ENCODE measurements at places on chromosomes 12 and 14.

GRCh38 chr14:101082436-101083384 lies 179.2 kb upstream of the RTL1 start:
- DNase-seq = no peak

DNA sequence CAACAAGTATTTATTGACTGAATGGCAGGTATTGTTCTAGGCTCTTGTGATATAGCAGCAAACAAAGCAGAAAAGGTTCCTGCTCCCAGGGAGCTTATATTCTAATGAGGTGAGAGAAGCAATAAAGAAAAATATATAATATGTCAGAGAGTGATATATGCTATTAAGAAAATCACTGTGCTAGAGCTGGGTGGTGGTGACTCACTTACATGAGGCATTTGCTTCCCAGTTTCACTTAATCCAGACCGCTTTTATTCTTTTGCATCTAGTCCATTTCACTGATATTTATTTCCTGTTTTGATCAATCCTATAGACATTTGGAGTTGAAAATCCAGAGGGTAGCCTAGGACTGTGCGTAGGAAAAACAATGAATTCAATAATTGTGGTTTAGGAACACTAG lies 17.5 kb downstream of the TRHDE start:
- DNase-seq = no peak

GRCh38 chr14:94524093-94524492 lies 14.8 kb upstream of the SERPINA12 start:
- DNase-seq = no peak

DNA sequence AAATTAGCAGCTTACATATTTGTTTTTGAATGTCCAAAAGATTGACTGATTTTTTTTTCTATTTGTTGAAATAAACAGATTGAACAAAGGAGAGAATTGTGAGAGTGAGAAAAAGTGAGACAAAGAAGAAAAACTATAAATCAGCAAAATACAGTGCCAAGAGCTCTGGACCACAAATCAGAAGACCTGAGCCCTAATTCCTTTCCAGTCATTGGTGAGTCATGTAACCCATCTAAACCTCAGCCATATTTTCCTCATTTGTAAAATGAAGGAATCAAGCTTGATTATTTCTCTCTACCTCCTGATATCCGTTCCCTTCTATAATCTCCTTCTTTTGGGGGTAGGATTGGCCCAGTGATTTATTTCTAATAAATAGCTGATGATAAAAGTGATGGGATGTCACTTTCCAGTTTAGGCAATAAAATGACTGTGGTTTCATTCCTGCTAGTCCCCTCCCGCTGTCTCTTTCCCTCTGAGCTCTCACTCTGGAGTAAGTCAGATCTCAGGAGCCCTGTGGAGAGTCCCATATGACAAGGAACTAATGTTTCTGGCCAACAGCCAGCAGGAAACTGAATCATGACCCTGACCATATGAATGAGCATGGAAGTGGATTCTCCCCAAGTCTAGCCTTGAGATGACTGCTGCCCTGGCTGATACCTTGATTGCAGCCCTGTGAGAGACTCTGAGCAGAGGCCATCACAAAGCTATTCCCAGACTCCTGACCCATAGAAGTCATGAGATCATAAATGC lies 218.9 kb downstream of the ACSS3 start:
- DNase-seq = no peak

DNA sequence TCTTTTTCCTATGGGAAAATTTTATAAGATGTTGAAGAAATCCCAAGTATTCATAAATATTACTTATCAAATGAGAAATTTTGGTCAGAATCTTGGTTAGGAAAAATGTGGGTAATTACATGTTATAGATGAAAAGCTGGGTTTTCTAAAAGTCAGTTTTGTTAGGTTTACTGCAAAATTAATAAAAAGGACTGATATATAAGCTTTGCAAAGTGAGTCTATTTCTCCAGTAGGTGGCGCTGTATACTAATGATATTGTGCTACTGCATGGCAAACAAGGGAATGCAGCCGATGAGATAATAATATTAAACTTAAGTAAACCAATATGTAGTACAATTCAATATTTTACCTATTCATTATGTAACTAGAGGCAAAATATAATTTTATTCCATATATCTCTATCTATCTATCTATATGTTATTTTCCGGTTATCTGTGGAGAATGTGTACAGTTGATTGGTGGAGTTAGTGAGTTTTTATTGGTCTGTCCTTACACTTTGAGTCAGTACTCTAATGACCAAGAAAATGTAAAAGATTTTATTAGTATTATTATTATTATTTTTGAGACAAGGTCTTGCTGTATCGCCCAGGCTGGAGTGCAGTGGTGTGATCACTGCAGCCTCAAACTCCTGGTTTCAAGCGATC lies 32.9 kb downstream of the MIPOL1 start:
- DNase-seq = peak; percentile 27

DNA sequence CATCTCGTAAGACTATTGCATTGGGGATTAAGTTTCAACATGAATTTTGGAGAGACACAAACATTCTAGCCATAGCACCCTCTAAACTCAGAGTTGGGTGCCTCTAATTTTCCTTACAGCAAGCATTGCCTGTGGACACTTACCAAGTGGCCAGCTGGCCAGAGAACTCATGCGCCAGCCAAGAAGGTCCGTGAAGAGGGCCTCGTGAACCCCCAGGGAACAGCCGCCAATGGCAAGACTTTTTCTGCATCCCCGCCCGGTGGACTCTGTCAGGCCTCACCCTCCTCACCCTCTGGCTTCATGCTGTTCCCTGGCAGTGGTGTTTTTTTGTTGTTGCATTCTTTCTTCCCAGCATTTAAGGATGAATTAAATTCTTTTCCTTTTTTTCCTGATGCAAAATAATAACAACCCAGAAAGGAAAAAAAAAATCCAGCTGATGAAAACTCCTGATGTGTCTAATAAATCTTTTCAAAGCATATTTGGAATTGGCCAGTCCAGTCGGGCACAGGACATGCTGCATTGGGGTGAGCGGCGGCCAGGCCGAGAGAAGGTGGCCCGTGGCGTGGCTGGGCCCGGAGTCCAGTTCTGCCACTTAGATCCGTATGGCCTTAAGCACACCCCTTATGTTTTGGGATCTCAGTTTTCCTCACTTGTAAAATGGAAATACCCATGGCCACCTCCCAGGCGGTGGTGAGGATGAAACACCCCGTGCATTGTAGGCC lies 191.9 kb upstream of the DIO3 start:
- DNase-seq = no peak

DNA sequence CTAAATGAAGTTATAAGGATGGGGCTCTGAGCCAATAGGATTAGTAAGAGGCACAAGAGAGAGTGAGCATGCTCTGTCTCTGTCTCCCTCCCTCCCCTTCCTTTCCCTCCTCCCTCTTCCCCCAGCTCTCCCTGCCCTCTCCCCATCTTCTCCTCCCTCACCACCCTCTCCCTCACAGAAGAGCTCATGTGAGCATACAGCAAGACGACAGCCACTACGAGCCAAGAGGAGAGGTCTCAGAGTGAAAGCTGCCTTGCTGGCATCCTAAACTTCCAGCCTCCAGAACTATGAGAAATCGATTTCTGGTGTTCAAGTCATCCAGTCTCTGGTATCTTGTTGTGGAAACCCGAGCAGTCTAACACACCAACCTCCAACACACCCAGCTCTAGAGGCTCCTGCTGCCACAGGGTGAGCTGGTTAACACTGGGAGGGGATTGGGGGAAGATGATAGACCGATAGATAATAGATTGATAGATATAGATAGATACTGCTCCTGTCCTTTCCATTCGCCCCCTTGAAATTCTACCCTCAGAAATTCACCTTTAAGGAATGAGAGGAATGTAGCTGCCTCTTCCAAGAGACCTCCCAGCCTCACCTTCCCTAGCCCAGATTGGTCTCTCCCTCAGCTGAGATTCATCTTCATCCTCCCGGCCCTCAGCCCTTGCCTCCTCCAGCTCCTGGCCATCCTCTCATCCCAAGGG lies 25.8 kb upstream of the ACTN1 start:
- no peak for DNase-seq

DNA sequence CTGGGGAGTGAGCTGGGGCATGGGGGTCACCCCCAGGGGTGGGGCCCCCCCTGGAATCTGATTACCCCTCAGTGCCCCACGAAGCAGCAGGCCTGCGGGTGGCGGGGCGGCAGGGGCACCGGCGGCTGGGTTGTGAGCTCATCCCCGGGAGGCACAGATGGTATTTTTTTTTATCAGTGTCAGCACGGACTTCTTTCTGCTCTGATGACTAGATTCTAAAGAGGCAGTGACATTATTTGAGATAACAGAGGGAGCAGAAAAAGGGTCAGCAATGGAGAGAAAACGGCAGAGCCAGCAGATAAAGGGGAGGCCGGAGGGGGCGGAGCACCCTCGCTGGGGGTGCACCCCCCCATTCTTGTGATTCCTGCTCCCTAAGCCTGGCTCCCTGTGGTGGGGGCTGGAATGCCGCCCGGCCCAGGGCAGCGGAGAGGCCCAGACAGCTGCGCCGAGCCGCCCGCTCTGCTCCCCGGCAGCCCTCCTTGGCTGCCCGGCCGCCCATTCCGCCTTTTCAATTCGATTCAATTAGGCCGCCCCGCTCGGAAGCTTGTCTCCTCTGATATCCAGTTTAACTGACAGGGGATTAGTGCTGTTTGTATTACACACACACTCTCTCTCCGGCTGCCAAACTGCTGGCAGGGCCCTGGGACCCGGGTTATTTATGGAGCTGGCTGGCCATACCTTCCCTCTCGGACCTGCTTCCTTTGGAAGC lies 32.9 kb downstream of the MVK start:
- DNase-seq = no peak

- DNase-seq = peak; percentile 92
These were observed 149.0 kb upstream of the PRMT8 start for GRCh38 chr12:3342051-3342450.

DNA sequence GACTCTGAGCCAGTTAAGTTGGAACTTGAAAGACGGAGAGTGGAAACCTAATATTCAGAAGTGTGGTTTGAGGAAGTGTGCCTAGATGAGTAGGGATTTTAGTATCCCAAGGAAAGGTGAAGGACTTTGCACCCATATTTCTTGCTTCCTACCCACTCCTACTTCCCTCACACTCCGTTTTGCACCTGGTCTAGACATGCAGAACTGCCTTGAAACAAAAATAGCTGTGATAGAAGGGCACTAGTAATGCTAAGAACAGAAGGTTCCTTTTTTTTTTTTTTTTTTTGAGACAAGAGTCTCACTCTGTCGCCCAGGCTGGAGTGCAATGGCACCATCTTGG lies 732 bp upstream of the ARF3 start:
- DNase-seq = no peak

GRCh38 chr12:86663173-86663572 lies 407.0 kb upstream of the MGAT4C start:
- DNase-seq = no peak

GRCh38 chr12:131507881-131508280 lies 203.0 kb upstream of the SFSWAP start:
- peak; percentile 47 for DNase-seq

GRCh38 chr12:120209851-120210250 lies 8.9 kb upstream of the RPLP0 start:
- no peak for DNase-seq

DNA sequence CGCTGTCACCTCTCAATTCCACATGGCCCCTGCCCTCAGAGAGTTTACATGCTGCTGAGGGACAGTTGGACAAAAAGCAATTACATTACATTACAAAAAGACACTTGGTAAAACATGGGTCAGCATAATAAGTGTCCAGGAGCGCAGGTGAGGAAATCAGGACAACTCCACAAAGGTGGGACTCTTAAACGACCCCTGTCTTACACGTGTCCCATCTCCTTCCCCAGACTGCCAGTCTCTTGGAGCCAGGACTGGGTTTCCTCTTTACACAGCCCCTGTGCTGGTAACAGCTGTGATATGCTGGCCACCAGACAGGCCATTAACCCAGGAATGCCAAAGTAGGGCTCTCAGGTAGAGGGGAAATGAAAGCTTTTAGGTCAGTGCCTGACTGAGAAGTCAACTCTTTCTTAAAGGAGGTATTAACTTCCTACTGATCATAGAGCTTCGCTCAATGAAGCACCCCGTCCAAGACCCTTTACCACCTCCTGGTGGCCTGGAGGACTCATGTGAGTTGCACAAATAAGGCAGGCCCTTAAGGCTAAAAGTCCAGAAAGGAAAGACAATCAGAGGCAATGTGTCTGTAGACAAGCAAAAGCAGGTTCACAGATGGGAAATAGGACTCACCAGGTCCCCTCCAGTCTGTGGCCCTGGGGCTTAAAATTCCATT lies 55.5 kb downstream of the ANO2 start:
- no peak for DNase-seq

DNA sequence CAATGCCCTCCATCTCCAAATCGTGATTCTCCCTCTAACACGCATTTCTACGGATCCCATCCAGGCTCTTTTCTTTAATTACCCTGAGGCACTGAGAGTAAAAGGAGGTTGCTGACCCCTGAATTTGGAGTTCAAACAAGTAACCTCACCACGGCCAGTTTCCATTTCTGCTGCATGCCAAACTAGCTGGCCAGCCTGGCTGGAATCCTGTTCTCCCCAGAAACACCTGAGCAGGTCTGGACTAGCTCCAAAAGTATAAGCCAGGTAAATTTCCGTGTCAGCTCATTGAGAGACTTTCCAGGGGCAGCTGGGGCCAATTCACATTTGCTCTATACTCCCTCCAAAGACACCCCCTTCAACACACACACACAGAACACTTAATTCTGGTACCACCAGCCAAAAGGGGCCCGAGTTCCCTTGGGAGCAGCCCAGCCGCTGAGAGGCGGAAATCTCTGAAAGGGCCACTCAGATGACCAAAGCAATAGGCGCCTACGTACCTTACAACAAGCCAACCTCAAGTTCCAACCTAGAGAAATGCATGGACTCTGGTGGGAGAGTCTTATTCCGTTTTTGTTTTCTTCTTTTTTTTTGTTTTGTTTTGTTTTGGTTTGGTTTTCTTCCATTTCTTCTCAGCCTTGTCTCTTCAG lies 131.4 kb downstream of the NDUFA12 start:
- DNase-seq = no peak

DNA sequence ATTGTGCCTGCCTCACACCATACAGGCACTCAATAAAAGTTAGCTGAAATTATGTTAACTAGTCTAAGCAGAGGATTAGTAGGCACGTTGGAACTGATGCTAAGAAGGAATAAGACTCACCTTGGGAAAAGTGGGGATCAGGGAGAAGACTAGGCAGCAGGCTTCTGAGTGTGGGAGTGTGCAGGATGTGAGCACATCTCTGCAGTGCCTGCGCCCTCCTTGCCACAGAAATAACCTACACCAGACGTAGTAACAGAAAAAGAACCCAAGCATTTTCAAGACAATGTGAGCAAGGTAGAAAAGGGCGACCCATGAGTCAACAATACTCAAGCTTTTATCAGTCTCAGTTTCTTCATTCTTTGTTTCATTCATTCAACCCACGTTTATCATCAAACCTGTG lies 113.9 kb downstream of the CACNA1C start:
- no peak for DNase-seq

- no peak for DNase-seq
These were observed 21.0 kb downstream of the ANAPC5 start for GRCh38 chr12:121331248-121331647.

- no peak for DNase-seq
These were observed 25.3 kb downstream of the MUCL1 start for GRCh38 chr12:54879579-54879978.

- DNase-seq = no peak
These were observed 214.5 kb upstream of the ATP2B1 start for GRCh38 chr12:89923091-89923490.

DNA sequence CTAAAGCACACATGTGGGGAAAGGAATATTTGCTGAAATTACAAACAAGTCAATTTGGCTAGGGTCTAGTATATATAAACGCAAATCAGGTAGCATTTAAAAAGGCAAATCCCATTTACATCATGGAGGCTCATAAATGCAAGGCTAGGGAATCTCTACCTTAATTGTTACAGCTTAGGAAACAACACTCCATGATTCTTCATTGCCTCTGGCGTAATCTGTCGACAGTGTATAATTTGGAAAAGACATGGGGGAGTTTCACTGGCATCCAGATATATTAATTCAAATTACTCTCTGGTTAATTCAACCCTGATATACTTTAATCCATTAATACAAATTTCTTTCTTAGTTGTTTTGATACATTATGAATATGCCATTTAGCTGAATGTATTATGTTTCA lies 1630.2 kb upstream of the FLRT2 start:
- DNase-seq = no peak
